GM20000 (cell line): ENCODE measurements at places on chromosomes 13 and 19.

DNA sequence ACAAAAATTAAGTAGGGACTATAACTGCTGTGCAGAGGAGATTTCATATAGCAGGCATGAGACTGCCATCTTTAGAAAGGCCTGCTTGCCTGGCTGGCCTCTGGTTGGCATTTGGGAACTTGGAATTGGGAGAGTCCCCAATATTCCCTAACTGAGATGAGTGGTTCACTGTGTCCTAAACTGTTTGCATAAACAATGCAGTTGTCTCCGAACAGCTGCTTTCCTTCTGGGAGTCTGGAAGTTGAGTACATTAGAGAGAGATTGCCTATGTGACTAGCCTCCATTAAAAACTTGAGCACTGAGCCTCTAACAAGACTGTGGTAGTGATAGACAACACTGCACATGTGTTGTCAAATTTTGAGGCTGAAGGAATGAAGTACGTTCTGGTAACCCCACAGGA lies 47.4 kb downstream of the STOML3 start:
- DNase-seq, result no peak

- peak; percentile 82 for DNase-seq
Observed at GRCh38 chr13:20127562-20128458, 33.0 kb downstream of the GJA3 start.

DNA sequence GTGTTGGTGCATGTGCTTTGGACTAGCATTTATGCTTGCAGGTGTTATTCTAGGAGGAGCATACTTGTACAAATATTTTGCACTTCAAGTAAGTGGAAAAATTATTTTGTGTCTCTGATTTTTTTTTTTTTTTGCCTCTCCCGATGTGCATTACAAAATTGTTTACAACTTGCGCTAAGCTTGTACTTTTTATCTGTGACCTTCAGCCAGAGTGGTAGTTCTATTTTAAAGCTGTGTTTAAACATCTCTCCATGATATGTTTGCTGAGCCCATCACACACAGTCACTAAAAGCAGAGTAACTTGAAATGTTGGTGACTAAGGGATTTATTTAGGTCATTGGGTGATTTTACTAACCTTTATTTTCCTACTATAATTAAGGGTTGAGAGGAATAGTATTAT lies 20.8 kb downstream of the ITM2B start:
- DNase-seq, result no peak

GRCh38 chr19:53612762-53613526 lies 18.9 kb upstream of the DPRX start:
- no peak for DNase-seq

- DNase-seq, result no peak
Observed at GRCh38 chr19:11495481-11495880, 10.2 kb downstream of the ZNF653 start.

GRCh38 chr13:51321836-51322235 lies 17.7 kb upstream of the SERPINE3 start:
- DNase-seq, result no peak

DNA sequence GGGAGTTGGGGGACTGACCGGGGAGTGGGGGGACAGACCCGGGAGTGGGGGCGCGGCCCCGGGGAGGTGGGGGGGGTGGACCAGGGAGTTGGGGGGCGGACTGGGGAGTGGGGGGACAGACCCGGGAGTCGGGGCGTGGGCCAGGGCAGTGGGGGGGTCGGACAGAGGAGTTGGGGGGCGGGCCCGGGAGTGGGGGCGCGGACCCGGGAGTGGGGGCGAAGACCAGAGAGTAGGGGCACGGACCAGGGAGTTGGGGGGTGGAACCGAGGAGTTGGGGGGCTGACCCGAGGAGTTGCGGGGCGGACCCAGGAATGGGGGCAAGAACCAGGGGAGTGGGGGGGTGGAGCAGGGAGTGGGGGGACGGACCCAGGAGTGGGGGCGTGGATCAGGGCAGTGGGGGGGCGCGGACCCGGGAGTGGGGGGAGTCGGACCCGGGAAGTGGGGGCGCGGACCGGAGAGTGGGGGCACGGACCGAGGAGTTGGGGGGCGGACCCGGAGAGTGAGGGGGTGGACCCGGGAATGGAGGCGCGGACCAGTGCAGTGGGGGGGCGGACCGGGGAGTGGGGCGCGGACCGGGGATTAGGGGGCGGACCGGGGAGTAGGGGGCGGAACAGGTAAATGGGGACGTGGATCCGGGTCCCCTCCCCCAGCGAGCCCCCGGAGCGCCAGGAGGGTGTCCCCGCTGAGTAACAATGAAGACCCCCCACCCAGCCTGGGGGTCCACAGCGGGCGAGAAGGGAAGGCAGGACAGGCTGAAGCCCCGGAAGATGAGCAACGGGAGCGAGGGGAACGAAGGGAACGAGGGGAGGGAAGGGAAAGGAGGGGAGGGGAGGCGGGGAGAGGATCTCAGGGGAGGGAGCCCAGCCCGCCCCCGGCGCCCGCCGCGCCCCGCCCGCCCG lies 589 bp downstream of the R3HDM4 start:
- peak; percentile 76 for DNase-seq

- DNase-seq, result no peak
Observed at GRCh38 chr13:42653679-42654078, 79.7 kb downstream of the TNFSF11 start.

DNA sequence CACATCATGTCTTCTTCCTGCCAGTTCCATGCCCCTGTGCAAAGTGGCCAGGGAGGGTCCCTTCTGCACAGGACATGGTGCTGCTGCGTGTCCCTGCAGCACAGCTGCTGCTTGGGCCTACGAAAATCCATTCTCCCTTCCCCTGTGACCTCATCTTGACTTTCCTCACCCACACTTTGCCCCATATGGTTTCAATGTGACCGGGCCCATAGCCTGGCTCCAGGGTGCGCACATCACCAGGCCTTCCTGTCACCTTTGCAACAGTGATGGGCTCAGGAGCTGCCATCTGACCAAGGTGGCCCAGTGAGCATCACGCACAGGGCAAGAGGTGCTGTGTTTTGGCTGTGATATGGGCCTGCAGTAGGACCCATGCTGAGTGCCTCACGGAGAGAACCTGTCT lies 10.8 kb downstream of the PPP1R12C start:
- DNase-seq, result no peak

- DNase-seq, result peak; percentile 54
Observed at GRCh38 chr19:11405846-11406643, 13.1 kb downstream of the RGL3 start.

GRCh38 chr19:46704379-46705076 lies 12.4 kb downstream of the PRKD2 start:
- peak; percentile 92 for DNase-seq

- DNase-seq, result no peak
Observed at GRCh38 chr19:40312533-40312932, 27.4 kb upstream of the AKT2 start.

GRCh38 chr13:113058988-113059850 lies 46.4 kb upstream of the F7 start:
- DNase-seq, result no peak

DNA sequence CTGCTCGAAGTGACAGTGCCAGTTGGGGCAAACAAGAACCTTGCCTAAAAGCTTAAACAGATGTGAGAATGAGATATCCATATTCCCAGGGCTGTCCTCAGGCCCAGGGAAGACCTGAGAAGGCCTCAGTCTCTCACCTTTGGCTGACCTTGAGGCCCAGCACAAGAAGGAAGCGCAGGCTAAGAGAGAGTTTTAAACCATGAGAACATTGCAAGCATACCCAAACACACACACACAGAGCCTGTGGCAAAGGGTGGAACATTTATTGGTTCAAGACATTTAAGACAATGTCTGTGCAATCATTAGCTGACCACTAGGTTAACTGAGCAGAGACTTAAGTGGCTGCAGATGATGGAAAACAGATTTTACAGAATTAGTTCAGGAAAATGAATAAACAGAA lies 248.2 kb downstream of the NBEA start:
- no peak for DNase-seq

DNA sequence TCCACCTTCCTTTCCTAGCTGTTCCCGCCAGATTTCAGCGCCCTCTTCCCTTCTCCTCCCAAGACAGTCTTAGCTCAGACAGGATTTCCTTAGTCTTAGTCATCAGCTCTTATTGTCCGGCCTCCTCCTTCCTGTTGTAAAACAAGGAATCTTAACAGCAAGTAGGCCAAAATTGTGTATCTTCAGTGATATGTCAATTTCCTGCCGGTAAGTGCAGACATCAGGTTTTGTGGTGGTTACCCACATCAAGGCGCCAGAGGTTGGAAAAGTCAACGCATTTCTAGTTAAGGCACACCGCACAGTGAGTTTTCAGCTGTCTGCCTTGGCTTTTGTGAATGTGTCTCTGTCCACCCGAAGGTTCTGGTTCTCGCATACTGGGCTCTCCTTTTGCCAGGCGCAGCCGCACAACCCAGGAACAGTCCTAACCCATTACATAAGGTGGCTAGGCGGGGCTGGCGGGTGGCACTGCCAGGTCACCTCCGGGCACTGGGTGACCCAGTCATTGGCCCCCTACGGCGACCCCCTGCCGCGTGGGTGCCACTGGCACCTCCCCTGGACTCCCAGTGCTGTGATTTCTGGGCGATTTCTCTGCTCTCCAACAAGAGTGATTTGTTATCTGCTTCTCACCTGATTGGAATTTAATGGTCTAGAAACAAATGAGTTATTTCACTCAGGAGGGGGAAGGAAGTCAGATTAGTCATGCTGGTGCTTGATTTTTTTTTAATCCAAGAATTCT lies 12.9 kb downstream of the COL4A2 start:
- no peak for DNase-seq

GRCh38 chr19:34932494-34932893 lies 5.8 kb downstream of the ZNF30 start:
- no peak for DNase-seq

- DNase-seq, result no peak
Observed at GRCh38 chr19:11061952-11062351, 27.3 kb upstream of the LDLR start.

- no peak for DNase-seq
Observed at GRCh38 chr13:51920786-51921185, 59.0 kb downstream of the CCDC70 start.

DNA sequence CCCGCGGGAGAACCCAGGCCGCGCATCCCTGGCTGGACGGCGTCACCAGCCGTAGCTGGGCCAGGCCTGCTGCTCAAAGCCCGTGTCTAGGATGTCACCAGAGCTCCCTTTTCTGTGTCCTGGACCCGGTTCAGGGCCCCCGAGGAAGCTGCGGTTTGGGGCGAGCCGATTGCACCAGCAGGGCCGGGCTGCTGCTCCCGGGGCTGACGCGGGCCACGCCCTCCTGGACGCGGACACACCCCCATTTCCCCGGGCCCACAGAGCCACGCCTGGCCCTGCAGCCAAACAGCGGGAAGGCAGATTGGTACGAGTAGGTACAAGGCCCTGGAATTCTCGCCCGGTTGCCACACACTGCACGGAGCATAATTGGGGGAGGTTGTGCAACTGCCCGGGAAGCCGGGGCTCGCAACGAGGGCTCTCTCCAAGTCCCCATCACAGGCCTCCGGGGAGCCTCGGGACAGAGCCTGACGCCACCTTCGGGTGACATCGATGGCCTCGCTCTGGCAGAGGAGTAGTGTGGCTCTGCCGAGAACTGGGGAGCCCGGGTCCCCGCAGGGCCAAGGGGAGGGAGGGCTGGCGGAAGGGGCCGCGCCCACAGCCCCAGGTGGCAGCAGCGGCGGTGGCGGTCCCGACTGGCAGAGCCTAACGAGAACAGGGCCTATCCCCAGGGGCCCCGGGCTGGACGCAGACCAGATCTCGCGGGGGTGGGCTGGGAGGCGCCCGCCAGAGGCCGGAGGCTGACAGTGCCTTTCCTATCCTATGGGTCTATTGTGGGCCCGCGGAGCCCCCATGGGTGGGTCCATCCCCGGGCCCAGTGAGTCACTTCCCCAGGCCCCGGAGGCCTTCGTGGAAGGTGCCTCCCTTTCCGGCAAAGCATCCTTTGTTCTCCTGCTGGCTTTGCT lies 23.5 kb downstream of the KCTD15 start:
- DNase-seq, result peak; percentile 60

DNA sequence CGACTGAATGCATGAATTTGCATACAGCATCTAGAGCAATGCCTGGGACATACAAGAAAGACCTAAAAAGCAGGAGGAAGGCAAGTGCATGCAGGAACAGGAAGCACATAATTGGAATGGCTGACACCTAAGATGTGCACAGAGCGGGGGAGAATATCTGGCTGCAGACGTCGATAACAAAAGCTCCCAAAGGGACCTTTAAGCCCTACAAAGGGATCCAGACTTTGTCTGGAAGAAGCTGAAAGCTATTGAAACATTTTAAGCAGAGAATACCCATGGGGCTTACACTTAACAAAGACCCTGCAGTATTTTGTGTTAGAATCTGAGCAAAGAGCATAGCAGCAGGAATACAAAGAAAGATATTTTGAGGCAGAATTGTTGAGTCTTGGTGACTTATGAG lies 107.4 kb upstream of the CLDN10 start:
- DNase-seq, result no peak
